Stimulated activated CD4-positive, alpha-beta T cell treated with anti-CD3 and anti-CD28 coated beads, Interleukin-2, amount 100 ng/mL, for 24 hours (primary cell): ENCODE measurements at places on chromosomes 3 and 15.

- DNase-seq = no peak
These were observed 665 bp downstream of the FRMD4B start for GRCh38 chr3:69385123-69385722.

- DNase-seq = no peak
These were observed 617.4 kb downstream of the SI start for GRCh38 chr3:164460851-164461250.

DNA sequence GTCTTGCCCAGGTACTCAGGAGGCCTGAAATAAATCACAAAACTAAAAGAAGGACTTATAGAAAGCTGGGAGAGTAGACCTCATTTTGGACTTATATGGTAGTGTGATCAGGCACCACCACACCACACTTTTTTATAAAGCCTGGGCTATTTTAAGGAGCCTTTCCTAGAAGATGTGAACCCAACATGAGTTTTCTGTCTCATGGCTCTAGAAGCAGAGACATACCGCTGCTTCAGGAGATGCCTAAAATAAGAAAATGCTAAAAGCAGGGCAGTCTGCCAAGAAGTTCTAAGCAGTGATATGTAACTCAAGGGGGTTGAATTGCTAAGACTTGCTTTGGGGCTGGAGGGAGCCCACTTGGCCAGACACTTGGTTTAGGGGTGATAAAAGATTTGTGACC is 49.6 kb downstream of the SUMF1 start:
- DNase-seq = no peak

DNA sequence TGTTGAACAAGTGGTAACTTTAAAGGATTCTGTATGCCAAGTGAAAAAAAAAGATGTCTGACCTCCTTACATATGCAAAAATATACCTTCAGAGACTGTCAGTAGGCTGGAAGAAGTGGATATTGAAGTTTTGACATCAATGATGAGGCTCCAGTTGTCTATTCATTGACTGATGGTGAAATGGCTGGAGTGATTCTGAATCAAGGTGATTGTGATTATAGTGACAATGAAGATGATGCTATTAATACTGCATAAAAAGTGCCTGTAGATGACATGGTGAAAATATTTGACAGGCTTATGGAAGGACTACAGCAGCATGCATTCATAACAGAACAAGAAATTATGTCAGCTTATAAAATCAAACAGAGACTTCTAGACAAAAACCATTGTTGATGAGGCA is 4.1 kb downstream of the CCR8 start:
- DNase-seq = no peak

GRCh38 chr3:40172560-40172959 is 136.9 kb upstream of the EIF1B start:
- DNase-seq = no peak

GRCh38 chr3:111666041-111666735 is 71.0 kb upstream of the ZBED2 start:
- DNase-seq = no peak

GRCh38 chr3:113769551-113769950 is 22.7 kb downstream of the ATP6V1A start:
- DNase-seq = no peak

DNA sequence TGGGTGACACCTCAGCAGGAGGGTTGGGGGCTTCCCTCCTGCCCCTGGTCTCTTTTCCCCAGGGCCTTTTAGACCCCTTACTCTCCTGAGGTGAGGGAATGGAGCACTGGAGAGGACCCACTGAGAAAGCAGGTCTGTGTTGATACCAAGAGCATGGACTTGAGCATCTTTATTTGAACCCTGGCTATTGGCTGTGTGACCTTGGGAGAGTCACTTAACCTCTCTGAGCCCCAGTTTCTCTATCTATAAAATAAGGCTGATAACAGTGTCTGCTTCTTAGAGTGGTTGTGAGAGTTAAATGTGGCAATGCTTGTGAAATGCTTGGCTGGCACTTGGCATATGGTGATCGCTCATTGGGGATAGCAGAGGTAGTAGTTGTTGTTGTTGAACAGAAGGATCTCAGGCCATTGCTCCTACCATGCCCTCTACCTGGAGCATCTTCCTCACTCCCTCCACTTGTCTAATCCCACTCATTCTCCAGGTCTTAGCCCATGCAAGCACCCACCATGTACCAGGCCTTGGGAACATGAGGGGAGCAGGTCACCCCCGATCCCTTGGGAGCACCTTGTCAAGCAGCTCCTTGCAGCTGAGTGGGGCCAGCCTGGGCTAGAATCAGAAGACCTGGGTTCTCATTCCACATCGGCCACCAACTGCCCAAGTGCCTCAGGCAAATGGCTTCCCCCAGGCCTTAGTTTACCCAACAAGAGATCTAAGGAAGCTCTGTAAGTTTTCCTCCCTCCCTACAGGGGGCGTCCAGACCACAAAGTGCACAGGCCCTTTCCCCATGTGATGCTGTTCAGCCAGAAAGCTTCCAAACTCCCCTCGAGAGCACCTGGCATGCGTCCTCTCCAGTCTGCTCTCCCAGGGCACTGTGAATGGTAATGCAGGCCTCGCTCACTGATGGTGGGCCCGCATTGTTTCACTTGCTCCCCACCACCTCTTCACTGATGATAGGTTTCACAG is 96.7 kb downstream of the LSM3 start:
- DNase-seq = no peak

- no peak for DNase-seq
These were observed 237.3 kb downstream of the FMN1 start for GRCh38 chr15:32957219-32957618.

- DNase-seq = no peak
These were observed 51.5 kb downstream of the UMPS start for GRCh38 chr3:124781476-124782376.

DNA sequence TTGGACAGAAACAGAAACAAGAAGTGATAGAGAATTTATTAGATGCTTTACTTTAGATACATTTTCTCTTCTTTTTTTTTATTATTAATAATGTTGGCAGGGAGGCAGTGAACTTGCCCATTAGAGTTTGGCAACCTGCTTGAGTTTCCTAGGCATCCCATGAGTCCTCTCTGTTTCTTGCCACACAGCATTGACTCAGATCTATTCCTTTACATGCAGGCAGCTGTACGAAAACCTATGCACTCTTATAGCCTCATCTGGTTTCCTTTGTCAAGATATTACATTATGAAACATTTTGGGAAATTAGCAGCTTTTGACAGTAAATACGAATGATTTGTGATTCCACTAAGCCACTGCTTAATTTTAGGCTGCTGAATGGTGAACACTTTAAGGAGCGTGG is 23.3 kb downstream of the IL1RAP start:
- no peak for DNase-seq

DNA sequence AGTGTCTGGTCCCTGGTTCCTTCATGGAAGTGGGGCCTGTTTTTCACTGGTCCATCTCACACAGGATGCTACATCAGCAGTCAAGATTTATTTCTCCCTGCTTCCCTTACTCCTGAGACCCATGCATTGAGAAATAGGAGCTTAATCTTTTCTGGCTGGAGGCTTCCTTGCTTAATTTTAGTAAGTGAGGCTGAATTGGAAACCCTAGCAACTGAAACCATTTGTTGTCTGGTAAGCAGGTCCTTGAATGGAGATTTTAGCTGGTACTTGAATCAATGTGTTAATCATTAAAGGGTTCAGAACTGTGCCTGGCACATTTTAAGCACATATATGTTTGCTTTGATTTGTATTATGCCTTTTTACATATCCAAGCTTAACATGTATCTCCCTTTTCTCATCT is 20.2 kb upstream of the MEF2A start:
- DNase-seq = no peak

DNA sequence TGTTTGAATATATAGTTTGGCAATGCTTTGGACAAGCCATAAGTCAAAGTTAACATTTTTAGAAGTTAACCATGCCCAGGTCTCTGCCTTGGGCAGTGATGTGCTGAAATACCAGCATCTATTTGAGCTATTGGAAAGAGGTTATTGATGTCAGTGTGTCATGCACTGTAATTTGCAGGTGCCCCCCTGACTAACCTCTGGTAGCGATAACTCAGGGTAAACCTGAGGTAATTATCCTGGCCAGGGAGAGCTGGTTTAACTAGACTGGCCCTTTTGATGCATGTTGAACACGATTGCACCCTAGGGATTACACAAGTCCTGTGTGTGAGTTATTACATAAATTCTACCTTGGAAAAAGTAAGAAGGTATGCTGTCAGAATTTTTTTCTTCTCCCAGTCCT is 455.8 kb upstream of the WNT5A start:
- no peak for DNase-seq

DNA sequence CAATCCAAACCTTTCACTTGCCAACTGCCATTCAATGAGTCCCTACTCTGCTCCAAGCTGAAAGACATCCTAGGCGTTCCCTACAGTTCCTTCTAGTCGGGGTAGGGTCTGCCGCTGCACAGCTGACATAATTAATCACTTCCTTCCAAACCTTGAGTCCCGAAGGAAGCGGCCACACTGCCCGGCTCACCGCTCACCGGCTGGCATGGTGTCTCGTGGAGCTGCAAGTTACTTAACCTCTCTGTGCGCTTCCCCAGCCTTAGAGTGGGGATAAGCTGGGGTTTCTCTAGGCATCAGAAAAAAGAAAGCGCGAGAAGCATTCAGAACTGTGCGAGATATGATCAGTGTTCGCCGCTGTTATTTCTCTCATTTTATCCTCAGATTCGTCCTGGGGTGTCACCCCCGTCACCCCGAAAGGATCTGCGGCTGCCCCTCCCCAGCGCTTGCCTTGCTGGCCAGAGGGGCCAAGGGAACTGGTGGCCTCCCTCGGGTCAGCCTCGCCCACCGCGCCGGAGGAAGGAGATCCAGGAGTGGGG is 748 bp downstream of the MRPS25 start:
- peak; percentile 35 for DNase-seq

DNA sequence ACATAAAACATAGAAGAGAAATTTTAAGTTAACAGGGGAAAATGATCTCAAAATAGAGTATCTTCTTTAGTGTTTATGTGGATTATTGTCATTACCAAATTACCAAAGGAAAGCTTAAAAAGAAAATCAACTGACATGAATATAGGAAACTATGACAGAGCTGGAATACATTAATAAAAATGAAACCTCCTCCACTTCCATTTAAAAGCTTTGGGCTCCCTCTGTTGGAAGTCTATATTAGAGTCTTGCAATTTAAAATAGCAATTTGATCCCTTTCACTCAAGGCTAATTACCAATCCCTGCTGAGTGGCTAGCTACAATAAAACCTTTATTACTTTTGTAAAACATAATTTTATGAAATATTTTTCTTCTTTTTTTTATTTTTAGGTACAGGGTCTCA is 61.4 kb upstream of the IMPG2 start:
- DNase-seq = no peak

DNA sequence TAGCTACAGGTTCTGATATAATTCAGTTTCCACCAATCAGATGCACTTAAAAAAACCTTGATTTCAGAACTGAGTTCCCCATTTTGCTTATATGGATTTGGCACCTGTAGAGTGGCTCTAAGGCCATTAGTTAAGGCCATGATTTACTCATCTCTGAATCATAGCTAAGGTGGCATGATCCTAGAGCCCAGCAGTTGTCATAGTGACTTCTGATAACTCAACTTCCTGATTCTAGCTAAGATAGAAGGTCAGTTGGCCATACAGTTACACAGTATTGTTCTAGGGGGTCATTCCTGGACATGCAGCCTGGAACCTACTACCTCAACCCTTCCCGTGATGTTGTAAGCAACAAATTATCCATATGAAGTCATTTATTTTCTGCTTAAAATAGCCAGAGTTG is 15.9 kb upstream of the TMEM87A start:
- no peak for DNase-seq
